ENCODE measurements at places on chromosomes 16 and 17.

GRCh38 chr16:50166511-50167500 is 13.7 kb downstream of the TENT4B start:
- DNase-seq, result no peak

DNA sequence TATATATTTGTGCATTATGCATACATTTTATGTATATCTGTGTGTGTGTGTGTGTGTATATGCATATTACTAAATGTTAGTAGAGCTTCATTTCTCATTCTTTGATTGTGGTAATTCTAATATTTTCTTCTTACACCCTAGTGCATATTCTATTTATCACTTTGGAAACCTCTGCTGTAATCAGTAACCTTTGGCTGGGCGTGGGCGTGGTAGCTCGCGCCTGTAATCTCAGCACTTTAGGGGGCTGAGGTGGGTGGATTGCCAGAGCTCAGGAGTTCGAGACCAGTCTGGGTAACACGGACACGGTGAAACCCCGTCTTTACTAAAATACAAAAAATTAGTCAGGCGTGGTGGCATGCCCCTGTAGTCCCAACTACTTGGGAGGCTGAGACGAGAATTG is 26.9 kb downstream of the CPSF4L start:
- DNase-seq, result no peak

DNA sequence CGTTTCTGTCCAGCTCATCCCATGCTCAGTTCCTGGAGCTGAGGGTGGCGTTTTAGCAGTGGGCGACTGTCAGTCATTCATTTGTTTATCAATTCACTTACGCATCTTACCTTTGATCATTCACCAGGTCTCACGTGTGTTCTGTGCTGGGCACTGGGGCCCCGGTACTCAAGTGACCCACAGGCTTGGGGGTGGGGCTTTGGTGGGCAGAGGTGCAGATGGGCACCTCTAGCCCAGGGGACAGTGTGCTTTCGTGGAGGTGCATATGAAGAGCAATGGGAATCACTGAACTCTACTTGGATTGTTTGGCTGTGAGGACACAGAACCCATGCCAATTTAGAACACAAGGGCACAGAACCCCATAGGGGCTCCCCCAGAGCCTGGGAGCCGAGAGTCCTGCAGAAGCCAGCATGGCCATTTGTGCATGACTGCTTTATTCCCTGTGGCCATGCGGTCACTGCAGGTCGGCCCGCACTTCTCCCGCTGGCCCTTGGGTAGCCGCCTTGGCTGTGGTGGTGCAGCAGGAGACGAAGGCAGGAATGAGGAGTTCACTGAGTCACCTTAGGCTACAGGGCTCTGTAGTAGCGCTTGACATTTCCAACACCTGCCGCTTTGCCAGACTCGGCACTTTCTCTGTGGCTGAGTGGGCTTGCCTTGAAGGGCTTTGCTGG is 144.6 kb downstream of the SNX29 start:
- DNase-seq, result no peak

DNA sequence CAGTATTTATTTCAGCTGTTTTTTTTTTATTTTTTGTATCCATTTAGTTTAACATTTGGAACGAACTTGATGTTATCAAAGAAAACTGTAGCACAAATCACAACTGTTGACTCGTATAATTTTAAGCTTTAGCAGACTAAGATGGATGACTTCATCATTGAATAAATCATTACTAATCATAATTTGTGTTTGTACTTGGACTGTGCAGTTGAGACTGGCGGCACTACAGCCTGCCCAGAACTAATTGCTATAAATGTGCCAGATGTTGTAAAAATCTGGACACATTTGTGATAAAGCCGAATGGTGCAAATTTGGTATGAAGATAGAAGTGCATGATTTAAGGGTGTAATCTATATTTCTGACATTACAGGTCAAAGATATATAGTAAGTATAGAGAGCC is 897.7 kb upstream of the CDH8 start:
- DNase-seq, result no peak

- no peak for DNase-seq
These were observed 23.6 kb downstream of the ZNF469 start for GRCh38 chr16:88406096-88407041.

- DNase-seq, result peak; percentile 50
These were observed 11.4 kb downstream of the SLC13A5 start for GRCh38 chr17:6701719-6702118.

GRCh38 chr16:62021161-62021581 is 15.1 kb downstream of the CDH8 start:
- DNase-seq, result no peak

All from GM12892 (cell line).